Stimulated activated CD4-positive, alpha-beta T cell treated with anti-CD3 and anti-CD28 coated beads, Interleukin-4, amount 100 ng/mL, for 48 hours (primary cell): ENCODE measurements at places on chromosomes 6 and 20.

- no peak for DNase-seq
Observed at GRCh38 chr6:12280458-12280857, 9.7 kb upstream of the EDN1 start.

GRCh38 chr6:53664623-53665022, 933 bp downstream of the KLHL31 start:
- DNase-seq, result no peak

DNA sequence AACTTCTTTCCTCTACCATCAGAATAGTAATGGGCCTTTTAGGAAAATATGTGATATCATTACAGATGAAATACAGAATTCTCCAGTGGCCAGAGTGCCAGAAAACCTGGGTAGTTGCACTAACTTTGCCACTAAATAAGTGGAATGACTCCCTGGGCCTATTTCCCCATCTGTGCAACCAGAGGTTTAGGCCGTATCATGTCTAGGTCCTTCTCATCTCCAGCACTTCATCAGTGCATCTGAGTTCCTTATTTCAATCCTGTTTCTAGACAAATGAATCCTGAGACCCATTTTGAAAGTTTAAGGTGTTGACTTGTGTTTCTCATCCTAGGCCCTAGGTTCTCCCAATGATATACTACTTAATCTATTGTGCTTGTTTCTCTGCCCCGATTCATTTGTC, 236.2 kb downstream of the CD83 start:
- no peak for DNase-seq

DNA sequence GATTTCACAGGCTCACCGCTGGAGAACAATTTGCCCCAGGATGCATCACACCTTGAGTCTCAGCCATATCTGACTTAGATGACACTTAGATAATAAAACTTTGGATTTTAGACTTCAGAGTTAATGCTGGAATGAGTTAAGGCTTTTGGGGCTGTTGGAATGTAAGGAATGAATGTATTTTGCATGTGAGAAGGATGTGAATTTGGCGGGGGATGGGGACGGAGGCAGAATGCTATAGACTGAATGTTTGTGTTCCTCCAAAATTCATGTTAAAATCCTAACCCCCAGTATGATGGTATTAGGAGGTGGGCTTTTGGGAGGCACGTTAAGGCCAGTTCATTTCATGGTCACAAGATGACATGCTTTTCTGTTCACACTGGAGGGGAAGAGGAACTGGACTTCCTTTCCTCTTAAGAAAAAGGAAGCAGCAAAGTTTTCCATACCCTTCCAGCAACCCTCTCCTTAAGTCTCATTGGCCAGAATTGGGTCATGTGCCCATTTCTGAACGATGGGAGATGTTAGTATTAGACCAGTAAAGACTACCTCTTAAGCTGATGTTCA, 5.8 kb upstream of the SRXN1 start:
- no peak for DNase-seq

GRCh38 chr20:38191654-38192053, 26.6 kb upstream of the TGM2 start:
- DNase-seq, result no peak

DNA sequence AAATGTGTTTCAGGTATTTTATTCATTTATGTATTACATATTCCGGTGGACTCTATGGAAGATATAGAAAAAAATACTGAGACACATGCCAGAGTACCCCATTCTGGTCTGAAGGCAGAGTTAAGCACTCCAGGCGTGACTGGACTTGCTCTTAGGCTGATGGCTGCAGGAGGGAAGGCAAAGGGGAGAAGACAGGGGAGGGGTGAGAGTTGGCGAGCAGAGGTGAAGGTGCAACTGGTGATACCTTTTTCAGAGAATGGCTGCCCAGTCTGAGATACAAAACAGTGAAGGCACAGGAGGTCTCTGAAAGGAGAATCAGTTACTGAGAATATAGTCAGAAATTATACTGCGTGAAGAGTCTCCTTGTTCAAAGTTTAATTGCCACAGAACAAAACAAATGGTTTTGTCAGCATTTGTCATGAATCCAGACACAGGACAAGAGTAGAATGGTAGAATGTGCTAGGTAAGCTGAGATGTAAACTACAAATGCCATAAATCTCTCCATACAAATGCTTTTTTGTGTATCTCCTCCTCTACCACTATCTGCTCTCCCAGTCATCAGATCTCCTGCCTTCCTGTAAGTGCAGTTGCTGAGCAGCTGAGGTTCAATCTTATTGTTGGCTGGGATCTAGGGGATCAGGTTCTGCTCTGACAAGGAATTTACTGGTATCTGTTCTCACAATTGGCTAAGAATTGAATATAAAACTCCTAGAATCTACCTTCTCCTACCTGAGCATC, 104.2 kb upstream of the DST start:
- no peak for DNase-seq

DNA sequence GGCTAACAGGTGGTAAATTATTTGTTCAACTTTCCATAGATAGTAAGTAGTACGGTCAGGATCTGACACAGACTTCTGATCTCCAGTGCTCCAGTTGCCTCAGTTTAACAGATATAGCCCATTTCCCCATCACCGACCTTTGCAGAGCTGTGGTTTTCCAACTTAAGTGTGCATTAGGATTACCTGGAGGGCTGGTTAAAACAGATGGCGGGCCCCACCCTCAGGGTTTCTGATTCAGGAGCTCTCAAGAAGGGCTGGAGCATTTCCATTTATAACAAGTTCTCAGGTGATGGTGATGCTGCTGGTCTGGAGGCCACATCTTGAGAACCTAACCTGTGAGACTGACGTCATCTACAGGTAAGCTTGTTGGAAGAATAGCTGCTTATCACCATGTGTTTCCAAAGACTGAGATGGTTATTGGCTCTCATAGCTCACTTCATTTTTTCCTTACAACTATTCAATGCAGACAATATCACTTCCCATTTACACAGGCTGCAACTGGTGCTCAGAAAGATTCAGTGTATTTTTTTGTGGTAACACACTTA, 360.1 kb upstream of the CHD6 start:
- DNase-seq, result no peak

DNA sequence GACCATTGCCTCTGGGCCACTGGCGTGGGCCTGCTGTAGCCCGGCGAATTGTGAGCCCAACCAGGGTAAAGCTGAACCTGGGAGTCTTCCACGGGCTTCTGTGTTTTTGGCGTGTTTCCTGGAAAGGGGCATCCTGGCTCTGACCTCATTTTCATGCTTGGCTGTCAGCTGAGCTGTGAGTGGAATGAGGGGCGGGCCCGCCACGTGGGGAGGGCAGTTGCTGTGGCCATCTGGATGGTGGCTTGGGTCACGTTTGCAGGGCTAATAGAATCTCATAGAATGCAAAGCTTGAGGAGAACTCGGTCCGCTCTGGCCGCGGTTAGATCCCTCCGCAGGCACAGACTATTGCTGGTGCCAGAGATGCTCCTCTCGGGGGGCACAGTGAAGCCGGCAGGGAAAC, 263.0 kb downstream of the SMOC2 start:
- DNase-seq, result no peak

- no peak for DNase-seq
Observed at GRCh38 chr6:107545763-107546162, 55.8 kb downstream of the SOBP start.

GRCh38 chr20:1825507-1825906, 69.7 kb upstream of the SIRPA start:
- no peak for DNase-seq

DNA sequence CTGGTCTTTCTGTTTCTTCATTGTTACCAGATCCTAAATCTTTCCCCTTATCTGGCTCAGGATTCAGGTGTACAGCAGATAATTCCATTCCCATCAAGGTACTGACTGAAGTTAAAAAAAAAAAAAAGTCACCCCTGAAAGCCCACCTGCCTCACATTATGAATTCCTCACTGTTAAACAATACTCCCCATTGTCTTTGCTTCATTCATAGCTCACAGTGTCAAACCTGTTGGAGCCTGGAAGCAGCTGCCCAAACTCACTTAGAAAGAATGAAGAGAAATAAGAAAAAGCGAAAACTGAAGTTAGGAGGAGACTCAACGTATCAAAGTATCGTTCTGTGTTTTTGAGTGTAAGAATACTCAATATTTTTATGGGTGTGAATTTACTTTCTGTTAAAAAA, 1.8 kb upstream of the DCBLD1 start:
- DNase-seq, result no peak

DNA sequence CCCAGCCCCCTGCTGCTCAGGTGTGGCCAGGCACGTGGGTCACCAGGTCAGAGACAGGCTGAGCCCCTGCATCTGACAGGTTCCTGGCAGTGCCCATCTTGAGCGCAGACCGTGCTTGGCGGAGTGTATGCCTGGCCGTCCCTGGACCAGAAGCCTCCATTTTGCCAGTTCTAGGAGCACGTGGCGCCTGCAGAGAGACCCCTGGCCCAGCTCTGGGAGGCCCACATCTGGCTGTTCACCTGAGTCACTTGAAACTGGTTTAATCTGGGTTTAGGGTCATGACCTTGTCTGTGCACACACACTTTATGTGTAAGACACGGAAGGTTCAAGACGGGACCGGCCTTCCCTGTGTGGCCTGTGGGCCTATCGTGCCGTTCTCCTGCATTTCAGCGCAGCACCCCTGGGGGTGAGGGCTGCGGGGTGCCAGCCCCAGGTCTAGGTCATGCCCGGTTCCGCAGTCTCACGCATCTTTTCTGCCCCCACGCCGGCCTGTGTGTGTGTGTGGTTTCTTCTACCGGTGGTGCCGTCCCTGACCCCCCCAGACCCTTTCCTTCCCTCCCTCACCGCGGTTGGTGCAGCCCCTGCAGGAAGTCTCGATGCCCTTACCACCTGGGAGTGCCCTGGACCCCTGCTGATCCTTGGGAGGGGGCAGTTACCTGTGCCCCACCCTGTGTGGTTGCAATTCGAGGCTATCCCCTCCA, 14.0 kb downstream of the SS18L1 start:
- DNase-seq, result no peak
